Activated CD8-positive, alpha-beta T cell treated with anti-CD3 and anti-CD28 coated beads, Interleukin-2, amount 10 ng/mL, durations not matched to agents 7 days and 5 days (primary cell): ENCODE measurements at places on chromosomes 6 and 20. TPM values are rescaled to one million over a fixed set of nuclear protein-coding genes. Genes with fewer than 3 reads are reported as not detected.

GRCh38 chr6:112929641-112930040 lies 582.5 kb downstream of the RFPL4B start:
- H3K36me3 ChIP-seq, result no peaks in the 10 kb centered on the region
- H3K27ac ChIP-seq, result no peak overlapping the region
- H3K4me3 ChIP-seq, result no peak overlapping the region
- no peaks in the 10 kb centered on the region for H3K4me1 ChIP-seq
- no peak for DNase-seq

- H3K4me3 ChIP-seq, result no peak overlapping the region
- no peak overlapping the region for H3K27ac ChIP-seq
- peaks cover 2% of the 10 kb centered on the region for H3K36me3 ChIP-seq
- H3K27me3 ChIP-seq, result peaks cover 61% of the 10 kb centered on the region
- peaks cover 29% of the 10 kb centered on the region for H3K4me1 ChIP-seq
- DNase-seq, result no peak
Measured at GRCh38 chr6:28215425-28215824, 9.7 kb upstream of the ZSCAN9 start.

DNA sequence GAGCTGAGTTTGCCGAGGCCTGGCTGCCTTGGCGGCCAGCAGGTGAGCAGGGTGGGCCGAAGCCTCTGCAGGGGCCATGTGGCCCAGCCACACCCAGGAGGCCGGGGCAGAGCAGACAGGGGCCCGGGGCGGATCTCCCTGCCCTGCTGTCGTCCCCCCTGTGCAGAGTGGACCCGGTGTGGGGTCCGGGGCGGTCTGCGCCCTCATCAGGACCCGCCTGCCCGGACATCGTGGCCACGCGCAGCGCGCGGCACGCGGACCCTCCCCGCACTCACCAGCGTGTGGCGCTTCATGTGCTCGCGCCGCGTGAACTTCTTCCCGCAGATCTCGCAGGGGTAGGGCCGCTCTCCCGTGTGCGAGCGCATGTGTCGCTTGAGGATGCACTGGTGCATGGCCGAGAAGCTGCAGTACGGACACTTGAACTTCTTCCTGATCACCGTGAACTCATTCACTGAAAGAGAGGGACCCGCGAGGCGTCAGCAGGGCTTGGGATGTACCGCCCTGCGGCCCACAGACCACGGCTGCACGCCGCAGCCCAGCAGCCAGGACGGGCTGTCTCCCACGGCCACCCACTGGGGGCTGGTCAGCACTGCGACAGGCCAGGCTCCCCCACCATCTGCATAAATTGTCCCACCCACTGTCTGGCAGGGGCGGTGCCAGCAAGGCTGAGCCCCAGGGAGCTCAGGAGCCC lies 13.0 kb downstream of the SLC2A4RG start:
- no peak overlapping the region for H3K4me3 ChIP-seq
- no peaks in the 10 kb centered on the region for H3K36me3 ChIP-seq
- H3K4me1 ChIP-seq, result peaks cover 44% of the 10 kb centered on the region
- H3K27me3 ChIP-seq, result peaks cover 6% of the 10 kb centered on the region
- no peak for DNase-seq

GRCh38 chr20:32018269-32019155 lies 8.3 kb downstream of the CCM2L start:
- peaks cover 61% of the 10 kb centered on the region for H3K27me3 ChIP-seq
- DNase-seq, result peak; percentile 51
- H3K27ac ChIP-seq, result no peak overlapping the region
- H3K36me3 ChIP-seq, result peaks cover 3% of the 10 kb centered on the region
- peak overlapping the region; percentile 70 for H3K4me3 ChIP-seq
- H3K4me1 ChIP-seq, result peaks cover 19% of the 10 kb centered on the region

DNA sequence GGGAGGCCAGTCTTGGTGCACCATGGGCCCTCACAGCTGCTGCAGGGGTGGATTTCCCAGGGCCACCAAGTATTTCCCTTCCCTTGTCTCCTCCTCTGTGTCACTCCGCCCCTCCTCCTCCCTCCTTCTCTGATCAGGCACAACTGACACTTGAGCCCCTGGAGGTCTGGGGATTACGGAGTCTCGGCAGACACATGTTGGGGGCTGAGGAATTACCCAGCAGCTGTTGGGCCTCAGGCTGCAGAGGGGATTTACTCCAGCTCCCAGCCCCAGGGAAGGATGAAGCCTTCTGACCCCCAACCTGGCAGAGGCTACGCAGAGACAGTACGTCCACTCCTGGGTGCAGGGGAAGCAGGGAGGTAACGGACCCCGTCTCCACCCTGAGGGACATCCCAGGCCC lies 420.5 kb upstream of the SULF2 start:
- no peak overlapping the region for H3K27ac ChIP-seq
- no peak for DNase-seq
- H3K27me3 ChIP-seq, result no peaks in the 10 kb centered on the region
- H3K36me3 ChIP-seq, result no peaks in the 10 kb centered on the region

DNA sequence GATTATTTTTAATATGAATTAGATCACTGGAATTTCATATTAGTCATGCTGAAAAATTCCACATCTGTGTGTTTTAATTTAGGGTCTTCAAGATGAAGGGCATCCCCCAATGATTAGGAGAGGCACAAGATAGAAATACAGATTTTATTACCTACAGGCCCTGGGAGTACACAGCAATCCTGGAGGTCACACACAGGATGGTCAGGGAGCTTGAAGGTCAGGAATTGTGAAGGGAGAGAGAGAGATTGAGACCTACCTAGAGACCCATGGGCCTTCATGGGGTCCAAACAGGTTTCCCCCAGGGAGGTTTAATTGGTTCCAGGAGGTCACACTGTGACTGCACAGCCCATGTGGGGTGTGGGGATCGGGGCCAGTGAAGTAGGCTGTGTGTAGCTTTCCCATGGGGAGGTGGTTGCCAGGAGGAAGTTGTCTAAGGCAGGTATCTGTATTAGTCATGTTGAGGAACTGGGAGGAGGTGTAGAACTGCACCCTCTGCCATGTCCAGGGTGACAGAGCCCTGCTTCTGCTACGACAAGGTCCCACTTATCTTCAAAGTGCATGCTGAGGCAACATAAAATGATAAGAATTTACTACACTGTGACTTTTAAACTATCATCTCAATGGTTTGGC lies 18.3 kb downstream of the SNX9 start:
- no peaks in the 10 kb centered on the region for H3K27me3 ChIP-seq
- H3K4me3 ChIP-seq, result no peak overlapping the region
- no peaks in the 10 kb centered on the region for H3K36me3 ChIP-seq
- no peak overlapping the region for H3K27ac ChIP-seq
- peaks cover 27% of the 10 kb centered on the region for H3K4me1 ChIP-seq

DNA sequence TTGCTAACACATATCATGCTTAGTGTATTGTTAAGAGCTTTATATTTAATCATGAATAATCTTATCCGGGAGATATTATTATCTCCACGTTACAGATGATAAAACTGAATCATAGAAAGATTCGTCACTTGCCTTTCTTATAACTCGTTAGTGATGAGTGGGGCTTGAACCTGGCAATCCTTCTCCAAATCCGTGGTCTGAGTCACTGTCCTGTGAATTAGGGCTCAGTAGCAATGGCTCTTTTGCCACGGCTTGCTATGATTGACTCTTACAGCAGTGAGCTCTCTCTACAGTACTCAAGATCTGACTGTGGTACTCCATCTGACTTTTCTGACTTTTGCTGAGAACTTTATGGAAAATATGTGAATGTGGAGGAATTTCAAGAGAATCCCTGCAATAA lies 246.9 kb downstream of the PACRG start:
- H3K36me3 ChIP-seq, result no peaks in the 10 kb centered on the region
- no peaks in the 10 kb centered on the region for H3K4me1 ChIP-seq
- H3K27me3 ChIP-seq, result no peaks in the 10 kb centered on the region
- DNase-seq, result no peak
- no peak overlapping the region for H3K4me3 ChIP-seq
- no peak overlapping the region for H3K27ac ChIP-seq

DNA sequence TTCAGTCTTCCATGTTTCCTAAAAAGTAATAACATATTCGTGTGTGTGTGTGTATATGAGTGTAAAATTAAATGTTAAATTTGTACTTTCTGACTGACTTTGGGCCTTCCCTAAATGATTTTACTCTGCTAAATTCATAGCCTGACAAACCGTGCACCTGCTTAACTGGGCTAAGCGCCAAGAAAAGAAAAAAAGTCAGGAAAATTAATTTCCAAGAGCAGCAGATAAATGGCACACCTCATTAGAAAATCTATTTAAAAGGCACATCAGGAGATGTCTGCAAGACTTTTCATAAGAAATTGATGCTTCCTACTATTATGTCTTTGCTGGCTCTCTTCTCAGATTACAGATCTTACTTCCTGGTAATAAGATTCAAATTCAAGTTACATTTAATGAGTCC lies 72.4 kb downstream of the TRDN start:
- no peaks in the 10 kb centered on the region for H3K36me3 ChIP-seq
- H3K27ac ChIP-seq, result no peak overlapping the region
- no peak overlapping the region for H3K4me3 ChIP-seq

- H3K27me3 ChIP-seq, result peaks cover 9% of the 10 kb centered on the region
- no peaks in the 10 kb centered on the region for H3K36me3 ChIP-seq
- DNase-seq, result no peak
- no peak overlapping the region for H3K4me3 ChIP-seq
- no peak overlapping the region for H3K27ac ChIP-seq
- H3K4me1 ChIP-seq, result peaks cover 10% of the 10 kb centered on the region
Measured at GRCh38 chr6:11500008-11500407, 37.5 kb upstream of the TMEM170B start.

DNA sequence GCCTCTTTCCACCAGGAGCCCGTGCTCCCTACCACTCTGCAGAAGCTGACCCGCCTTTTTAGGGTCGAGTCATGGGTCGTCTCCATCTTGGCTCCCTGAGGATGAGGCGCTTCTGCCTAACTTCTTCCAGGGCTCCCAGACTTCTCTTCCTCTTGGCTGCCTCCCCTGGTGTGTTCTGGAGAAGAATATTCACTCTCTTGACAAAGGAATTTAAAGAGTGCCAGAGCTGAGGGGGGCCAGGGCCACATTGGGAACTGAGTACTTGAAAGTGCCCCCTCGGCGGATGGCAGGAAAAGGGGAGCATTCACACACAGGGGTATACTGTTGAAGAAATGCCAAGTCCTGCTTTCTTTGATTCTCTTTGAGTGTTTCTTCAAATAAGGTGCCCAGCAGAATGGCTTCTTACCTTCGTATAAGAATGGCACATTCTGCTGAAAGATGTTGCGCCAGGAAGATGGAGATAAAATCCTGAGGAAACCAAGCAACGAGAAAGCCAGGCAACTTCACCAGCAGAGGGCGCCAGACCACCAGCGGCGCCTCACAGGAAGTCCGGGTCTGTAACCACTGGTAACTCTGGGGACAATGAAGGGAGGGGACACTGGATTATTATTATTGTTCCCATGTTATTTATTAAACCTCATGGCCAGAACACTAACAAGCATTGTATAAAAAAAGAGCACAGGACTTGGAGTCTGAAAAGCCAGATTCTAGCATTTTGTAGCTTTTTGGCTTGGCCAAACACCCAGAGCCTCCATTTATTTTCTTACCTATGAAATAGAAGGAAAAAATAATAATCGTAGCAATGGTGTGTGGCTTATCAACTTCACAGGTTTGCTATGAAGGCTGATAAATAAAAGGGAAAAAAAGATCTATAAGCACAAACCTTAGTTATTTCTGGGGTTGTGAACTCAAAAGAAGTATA lies 176.7 kb downstream of the HACE1 start:
- no peak overlapping the region for H3K27ac ChIP-seq
- H3K36me3 ChIP-seq, result no peaks in the 10 kb centered on the region
- peaks cover 15% of the 10 kb centered on the region for H3K4me1 ChIP-seq
- no peaks in the 10 kb centered on the region for H3K27me3 ChIP-seq
- H3K4me3 ChIP-seq, result no peak overlapping the region

GRCh38 chr6:91098006-91098405 lies 511.1 kb upstream of the MAP3K7 start:
- no peaks in the 10 kb centered on the region for H3K36me3 ChIP-seq
- no peak for DNase-seq
- H3K4me1 ChIP-seq, result no peaks in the 10 kb centered on the region
- no peaks in the 10 kb centered on the region for H3K27me3 ChIP-seq
- H3K4me3 ChIP-seq, result no peak overlapping the region

- no peak for DNase-seq
- peak overlapping the region; percentile 53 for H3K27ac ChIP-seq
- no peaks in the 10 kb centered on the region for H3K27me3 ChIP-seq
- H3K36me3 ChIP-seq, result peaks cover 60% of the 10 kb centered on the region
- H3K4me1 ChIP-seq, result peaks cover 46% of the 10 kb centered on the region
- no peak overlapping the region for H3K4me3 ChIP-seq
Measured at GRCh38 chr6:11277275-11278206, 45.1 kb upstream of the NEDD9 start.

DNA sequence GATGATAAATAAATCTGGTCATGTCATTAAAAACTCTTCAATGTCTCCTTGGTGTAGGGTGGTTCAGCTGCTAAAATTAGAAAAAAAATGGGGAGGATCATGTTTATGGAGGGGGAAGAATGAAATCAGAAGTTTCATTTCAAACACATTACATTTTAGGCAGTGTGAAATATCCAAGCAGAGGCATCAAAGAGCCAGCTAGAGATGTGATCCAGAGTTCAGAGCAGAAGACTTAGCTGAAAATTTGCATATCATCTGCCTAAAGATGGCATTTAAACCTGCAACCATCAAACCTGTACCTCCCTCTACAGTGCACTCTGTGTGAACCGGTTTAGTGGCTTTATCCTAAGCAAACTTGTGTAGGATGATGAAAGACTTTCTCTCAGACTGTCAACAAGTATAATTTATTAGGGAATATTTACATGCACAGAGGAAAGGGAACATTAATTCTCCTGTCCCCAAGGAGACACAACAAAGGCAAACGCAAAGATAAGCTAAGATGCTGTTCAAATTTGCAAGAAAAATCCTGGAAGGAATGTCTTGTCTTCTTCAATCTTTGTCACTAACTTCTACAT lies 84.8 kb upstream of the PLEKHG1 start:
- H3K4me3 ChIP-seq, result no peak overlapping the region
- DNase-seq, result no peak

SMPDL3A gene
- total RNA-seq, result not detected

NR2E1 gene
- total RNA-seq, result not detected

ZFP64 gene
- total RNA-seq, result 10.5 TPM
